ENCODE measurements at places on chromosomes 2 and 18.

DNA sequence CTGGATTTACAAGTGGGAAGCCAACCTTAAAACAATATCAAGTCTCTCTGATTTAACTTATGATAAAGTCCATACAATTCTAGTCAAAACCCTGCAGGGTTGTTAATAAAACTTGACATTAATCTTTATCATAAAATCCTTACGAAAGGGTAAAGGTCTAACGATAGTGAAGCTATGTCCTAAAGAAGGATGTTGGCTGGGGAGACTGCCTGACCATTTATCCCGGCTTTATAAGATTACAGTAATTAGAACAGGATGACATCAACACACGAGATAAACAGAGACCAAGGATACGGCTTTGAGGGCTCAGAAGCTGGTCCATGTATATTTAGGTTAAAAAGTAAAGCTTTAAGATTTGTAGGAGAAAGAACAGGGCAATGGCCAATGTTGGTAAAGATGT, 189.0 kb upstream of the COPS8 start:
- no peak for DNase-seq

DNA sequence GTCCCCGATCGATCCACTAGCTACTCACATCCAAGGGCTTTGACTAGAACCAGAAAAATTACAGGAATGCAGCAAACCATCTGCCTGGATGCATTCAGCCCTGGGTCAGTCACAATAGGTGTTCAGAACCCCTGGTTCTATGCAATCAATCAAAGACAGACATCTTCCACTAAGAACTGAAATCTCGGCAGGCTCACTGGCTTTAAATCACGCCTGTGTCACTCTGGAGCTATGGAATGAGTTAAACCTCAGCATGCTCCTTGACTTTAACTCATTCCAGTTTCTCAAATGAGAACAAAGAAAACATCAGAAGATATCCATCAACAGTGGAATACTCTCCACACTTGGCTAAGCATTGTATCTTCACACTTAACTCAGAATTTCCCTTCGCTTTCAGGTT, 68.1 kb upstream of the SPTBN1 start:
- DNase-seq: no peak

- no peak for DNase-seq
These were observed 140.3 kb downstream of the NDUFA10 start for GRCh38 chr2:239884875-239885274.

DNA sequence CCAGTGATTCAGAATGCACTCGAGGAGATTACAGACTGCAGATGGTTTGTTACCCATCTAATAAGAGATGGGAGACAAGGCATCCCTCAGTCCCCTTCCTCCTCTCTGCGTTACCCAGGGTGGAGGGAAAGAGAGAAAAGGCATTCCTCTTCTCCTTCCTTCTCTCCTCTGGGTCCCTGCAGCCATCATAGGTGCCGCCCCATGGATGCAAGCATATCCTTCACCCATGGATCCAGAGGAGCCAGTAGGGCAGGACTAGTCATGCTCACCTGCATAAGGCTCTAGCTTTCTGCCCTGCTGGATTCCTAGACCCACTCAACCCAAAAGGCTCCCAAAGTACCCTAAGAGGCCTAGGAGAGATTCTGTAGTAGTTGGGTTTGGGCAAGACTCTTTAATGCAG, 20.4 kb downstream of the CMPK2 start:
- no peak for DNase-seq

DNA sequence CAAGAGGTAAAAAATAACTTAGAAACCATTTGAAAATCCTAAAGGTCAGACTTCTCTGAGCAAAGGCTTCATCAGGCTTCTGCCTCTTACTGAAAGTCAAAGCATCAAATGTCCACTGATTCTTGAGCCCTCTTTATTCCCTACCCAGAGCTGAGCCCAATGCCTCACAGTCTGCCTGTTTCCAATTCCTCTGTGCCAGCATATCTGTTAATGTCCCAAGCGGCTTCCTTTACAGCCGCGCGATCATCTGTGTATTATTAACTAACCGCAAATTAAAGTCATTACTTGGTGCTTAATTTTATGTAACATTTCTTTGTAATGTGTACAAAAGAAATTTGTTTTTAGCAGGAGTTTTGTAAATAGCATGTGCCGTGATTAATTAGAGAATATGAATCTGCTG, 418.8 kb upstream of the HNRNPA3 start:
- DNase-seq: no peak

GRCh38 chr2:48108455-48108854, 202.2 kb upstream of the FBXO11 start:
- no peak for DNase-seq

DNA sequence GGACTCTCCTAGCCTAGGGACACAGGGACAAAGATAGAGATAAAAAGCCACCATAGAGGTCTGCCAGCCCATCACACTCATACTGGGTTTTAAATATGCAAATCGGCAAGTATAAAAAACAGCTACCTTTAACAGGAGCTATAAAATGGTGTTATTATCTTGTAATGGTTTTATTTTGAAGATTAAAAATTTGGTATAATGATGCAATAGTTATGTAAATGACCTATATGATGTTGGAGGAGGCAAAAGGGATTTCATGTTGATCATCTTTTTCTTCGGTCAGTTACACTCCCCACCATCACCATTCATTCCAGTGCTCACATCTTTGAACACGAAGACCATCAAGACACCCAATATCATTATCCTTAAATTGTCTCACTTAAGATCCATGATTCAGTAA, 11.2 kb downstream of the ZNF521 start:
- no peak for DNase-seq

DNA sequence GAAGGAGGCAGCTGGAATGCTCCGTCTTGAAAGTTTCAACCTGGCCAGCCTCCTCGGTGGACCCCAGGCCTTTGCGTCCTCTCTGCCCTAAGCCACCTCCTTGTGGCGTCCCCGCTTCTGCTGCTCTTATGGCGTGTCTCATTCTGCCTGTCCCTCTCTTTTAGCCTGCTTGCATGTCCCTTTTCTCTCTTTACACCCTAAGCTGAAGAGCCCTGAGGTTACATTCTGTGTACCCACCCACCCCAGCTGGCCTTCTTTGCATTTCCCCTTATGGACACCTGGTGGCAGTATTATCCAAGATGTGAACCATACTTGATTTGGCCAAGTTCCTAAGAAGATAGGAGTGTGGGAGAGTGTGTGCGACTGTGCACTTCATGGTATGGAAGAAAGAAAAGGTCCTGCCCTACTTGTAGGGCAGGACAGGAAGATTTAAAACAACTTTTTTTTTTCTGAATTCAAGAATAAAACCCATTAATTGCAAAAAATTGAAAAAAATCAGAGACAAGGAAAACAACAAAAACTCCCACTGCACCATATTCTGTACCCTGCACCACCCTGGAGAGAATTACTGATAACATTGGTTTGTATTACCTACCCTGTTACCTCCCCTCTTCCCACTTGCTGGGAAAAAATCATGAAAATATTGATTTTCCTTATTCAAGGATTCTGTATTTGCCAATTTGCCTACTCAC, 77.4 kb downstream of the DYSF start:
- DNase-seq: no peak

GRCh38 chr18:21300035-21300907, 58.2 kb downstream of the GREB1L start:
- DNase-seq: no peak

DNA sequence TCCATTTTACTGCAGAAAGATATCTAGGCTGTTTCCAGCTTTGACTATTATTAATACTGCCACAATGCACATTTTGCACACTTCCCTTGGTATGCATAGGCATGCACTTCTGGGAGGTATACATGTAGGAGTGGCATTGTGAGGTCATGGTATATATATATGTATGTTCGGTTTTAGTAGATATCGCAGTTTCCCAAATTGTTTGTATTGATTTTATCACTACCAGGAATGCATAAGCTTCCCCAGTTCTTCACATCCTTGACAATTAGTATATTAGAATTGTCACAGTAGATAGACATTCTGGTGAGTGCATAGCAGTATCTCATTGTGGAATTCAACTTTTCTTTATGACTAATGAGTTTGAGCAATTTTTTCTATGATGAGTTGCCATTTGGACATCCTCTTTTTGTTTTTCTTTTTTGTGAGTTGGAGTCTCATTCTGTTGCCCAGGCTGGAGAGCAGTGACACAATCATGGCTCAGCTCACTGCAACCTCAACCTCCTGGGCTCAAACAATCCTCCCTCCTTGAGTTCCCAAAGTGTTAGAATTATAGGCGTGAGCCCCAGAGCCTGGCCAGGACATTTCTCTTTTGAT, 4.2 kb upstream of the GRB14 start:
- DNase-seq: no peak

DNA sequence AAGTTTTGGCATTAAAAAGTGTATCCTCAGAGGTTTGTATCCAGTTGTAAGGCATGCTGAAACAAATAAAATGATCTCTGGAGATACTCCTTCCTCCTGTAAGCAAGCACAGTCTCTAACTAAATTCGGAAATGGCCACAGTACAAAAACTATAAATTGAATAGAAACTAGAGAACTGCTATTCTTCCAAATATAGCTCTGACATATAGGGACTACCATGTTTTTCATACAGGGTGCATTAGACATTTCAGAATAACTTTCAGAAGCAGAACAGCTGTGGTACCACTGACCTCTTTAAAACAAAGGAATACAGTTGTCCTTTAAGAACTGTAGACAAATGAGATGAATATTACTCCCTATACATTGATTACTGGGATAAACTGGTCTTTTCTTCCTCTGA, 568.5 kb downstream of the ARHGAP15 start:
- DNase-seq: no peak

DNA sequence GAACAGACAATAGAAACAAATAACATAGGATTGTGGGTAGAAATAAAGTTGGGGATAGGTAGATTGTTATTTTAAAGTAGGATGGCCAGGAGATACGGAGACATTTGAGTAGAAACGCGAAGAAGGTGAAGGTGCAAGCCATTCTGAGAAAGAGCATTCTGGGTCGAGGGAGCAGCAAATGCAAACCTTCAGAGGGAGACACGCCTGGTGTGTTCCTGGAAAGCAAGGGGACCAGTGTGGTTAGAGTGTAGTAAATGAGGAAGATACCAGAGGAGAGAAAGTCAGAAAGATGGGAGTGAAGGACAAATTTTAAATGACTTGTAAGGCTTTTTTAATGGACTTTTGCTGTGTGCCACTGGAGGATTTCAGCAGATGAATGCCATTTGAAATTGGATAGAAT, 1.7 kb downstream of the CYP20A1 start:
- no peak for DNase-seq

DNA sequence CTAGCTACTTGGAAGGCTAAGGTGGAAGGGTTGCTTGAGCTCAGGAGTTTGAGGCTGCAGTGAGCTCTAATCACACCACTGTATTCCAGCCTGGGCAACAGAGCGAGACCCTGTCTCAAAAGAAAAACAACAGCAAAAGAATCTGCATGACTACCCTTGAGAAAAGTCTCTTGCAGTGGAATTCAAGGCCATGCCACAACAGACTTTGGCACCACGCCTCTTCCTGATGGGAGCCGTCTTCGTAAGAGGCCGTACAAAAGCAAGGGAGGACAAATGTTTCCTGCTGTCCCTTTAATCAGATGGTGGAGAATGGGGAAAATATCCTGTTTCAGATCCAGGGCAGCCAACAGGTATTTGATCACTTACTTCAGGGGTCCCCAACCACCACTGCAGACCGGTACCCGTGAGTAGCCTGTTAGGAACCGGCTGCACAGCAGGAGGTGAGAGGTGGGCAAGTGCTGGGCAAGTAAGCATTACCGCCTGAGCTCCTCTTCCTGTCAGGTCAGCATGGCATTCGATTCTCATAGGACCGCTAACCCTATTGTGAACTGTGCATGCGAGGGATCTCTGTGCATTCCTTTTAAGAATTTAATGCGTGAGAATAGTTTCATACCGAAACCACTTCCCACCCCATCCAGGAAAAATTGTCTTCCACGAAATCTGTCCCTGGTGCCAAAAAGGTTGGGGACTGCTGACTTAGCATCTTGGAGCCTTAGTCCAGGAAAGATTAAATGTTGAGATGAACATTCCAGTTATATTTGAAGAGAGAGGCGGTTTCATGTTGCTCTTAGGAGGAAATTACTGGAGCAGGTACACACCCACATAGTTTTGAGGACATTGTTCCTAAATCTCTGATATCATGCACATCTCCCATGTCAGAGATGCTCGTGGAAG, 94.4 kb upstream of the XPO1 start:
- DNase-seq: no peak

GRCh38 chr2:207252416-207252815, 86.7 kb upstream of the KLF7 start:
- no peak for DNase-seq

- no peak for DNase-seq
These were observed 42.6 kb downstream of the TTR start for GRCh38 chr18:31634331-31634713.

- DNase-seq: no peak
These were observed 221.1 kb upstream of the SMAD2 start for GRCh38 chr18:48151421-48152065.

DNA sequence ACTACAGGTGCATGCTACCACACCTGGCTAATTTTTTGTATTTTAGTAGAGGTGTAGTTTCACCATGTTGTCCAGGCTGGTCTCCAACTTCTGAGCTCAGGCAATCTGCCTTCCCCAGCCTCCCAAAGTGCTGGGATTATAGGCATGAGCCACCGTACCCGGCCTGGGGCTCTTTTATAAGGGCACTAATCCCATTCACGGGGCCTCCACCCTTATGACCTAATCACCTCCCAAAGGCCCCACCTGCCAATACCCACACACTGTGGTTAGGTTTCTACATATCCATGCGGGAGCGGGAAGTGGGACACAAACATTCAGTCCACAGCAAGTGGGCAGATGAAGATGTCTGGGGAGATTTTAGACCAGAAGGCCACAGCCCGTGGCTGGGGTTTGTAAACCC, 164.7 kb upstream of the SH3BP4 start:
- DNase-seq: no peak

DNA sequence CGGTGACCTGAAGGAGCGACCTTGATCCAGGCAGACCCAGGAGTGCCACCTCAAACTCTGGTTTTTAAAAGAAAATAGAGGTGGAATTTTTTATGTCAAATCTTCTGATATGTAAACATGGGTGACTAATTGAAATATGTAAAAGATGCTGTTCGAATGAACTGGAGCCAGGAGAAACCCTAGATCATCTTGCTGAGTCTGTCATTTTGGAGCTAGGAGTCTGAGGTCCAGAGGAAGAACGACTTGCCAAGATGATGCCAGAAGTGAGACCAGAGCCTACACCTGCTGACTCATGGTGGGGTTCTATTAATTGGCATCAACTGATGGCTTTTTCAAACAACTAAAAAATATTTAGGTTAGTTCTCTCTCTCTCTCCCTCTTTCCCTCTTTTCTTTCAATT, 74.1 kb downstream of the ACAA2 start:
- DNase-seq: no peak
